NCI-H2171 (cell line): ENCODE measurements at places on chromosomes 12 and 14.

GRCh38 chr14:63478010-63478409 lies 65.2 kb downstream of the PPP2R5E start:
- no peak for DNase-seq

GRCh38 chr12:5096241-5096924 lies 52.7 kb downstream of the KCNA5 start:
- no peak for DNase-seq

DNA sequence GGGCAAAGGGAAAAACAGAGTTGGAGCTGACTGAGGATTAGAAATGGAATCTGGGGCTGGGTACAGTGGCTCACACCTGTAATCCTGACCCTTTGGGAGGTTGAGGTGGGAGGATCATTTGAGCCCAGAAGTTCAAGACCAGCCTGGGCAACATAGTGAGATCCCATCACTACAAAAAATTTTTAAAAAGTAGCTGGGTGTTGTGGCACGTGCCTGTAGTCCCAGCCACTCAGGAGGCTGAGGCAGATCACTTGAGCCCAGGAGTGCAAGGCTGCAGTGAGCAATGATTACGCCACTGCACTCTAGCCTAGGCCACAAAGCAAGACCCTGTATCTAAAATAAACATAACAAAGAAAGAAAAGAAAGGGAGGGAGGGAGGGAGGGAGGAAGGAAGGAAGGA lies 14.9 kb upstream of the DCP1B start:
- DNase-seq = no peak

DNA sequence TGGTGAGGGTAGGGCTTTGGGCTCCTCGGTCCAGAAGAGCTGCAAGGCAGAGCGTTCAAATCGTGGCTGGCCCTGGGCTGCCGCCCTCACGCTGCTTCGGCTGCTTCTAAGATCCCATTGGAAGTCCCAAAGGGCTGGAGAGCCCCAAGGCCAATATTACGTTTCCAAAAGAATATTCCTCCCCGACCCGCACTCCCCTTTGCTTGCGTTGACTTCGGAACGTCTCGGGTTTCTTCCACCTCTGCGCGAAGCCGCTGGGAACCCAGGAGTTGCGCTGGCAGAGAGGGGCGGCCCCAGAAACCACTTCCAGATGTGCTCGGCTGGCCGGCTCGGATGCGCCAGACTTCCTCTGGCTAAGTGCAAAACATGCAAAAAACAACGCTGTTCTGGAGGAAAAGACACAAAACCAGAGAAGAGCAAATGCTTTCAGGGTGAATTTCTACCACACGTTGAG lies at the start of gene GLT8D2:
TSS of gene GLT8D2 (minus strand) at position 285 of the 454 bp plus-strand sequence. CDS start 30,539 bp downstream, outside the sequence.
- DNase-seq = no peak

DNA sequence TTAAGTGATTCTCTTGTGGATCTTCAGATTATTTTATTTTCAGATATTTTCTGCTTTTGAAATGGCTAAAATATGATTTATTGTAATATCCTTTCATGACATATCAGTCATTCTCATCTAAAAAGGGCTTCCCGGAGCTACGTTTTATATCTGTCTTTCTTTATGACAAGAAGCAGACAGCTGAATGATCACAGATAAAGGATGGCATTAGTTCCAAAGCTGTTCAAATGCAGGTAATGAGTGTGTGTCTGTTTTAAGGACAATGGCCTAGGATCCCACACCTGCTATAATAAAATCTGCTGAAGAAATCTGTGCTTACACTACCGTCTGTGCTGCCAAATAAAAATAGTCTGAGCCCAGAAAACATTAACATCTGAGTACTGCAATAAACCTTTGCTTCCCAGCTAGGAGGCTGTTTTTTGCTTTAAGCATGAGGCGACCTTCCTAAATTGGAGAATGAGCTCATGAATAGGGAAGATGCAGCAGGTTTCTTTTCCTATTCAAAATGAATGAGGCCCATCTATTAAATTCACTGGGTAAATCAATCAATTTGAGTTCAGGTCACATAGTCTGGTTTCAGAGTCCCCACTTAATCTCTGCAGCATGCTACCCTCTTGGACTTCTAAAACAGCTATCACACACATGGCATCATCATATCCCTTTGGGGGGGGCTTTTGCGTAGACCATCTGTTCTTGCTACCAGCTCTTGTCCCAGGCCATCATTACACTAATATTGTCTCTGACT lies 498.5 kb downstream of the NELL2 start:
- DNase-seq = no peak

DNA sequence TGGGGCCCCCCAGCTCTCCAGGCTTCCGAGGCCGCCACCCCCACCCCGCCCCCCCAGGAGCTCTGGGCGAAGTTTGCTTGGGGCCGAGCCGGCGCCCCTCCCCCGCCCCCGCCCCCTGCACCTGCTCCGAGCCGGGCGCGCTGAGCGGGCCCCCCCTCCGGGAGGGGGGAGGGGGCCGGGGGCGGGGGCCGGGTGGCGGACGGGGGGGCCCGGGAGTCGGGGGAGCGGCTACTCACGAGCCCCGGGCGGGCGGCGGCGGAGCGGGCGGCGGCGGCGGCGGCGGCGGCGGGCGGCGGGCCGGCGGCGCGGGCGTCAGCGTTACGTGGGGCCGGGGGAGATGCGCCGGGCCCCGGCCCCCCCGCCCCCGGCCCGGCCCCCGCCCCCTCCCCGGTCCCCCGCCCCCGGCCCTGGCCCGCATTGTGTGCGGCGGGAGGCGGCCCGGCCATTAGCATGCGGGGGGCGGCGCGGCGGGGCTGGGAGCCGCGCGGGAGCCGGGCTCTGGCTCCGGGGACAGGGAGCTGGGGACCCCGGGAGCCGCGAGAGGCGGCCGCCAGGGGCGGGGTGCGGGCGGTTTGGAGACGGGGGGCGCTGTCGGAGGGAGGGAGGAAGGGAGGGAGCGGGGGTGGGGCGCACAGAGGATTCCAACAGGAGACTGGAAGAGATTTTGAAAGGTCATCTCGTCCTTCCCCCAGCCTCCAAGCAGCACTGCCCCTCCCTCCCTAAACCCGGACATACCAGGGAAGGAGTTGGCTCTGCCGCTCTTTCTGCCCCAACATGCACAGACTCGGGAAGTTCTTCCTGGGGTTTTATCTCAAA lies at the start of gene ZNF219:
TSS of gene ZNF219 (minus strand) at position 580 of the 816 bp plus-strand sequence. CDS start 5,064 bp downstream, outside the sequence.
- DNase-seq = peak; percentile 81

DNA sequence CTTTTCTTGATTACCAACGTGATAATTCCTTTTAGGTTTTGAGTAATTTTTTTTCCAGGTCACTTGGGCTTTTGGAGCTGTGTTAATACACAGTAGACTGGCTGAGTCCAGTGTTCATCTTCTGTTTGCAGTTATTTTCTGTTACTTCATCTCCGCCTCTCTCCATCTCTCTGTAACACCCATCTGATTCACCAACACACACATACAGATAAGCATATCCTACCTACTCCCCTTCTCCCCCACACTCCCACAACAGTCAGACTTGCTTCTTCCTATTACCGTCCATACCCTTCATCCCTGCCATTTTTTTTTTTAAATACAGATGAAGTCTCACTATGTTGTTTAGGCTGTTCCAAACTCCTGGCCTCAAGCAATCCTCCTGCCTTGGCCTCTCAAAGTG lies 72.7 kb upstream of the MANSC4 start:
- no peak for DNase-seq

GRCh38 chr12:11568155-11568761 lies 81.2 kb upstream of the ETV6 start:
- no peak for DNase-seq

DNA sequence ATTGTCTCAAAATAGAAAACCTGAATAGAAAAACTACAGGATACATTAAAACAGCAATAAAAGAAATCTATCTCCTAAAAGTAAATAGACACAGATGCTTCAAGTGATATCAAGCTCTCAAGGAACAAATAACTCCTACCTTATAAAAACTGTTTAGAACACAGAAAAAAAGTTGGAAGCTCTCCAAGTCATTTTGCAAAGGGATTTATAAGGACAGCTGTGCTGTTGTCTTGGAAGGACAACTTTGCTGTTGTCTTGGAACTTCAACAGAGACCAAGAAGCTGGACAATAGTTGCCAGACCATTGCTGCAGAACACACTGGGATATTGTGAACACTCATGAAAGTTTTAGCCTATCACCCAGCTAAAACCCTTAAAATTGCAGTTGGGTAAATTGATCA lies 780.7 kb downstream of the FLRT2 start:
- peak; percentile 65 for DNase-seq

GRCh38 chr12:64915242-64915641 lies 90.8 kb downstream of the TBC1D30 start:
- DNase-seq = no peak

DNA sequence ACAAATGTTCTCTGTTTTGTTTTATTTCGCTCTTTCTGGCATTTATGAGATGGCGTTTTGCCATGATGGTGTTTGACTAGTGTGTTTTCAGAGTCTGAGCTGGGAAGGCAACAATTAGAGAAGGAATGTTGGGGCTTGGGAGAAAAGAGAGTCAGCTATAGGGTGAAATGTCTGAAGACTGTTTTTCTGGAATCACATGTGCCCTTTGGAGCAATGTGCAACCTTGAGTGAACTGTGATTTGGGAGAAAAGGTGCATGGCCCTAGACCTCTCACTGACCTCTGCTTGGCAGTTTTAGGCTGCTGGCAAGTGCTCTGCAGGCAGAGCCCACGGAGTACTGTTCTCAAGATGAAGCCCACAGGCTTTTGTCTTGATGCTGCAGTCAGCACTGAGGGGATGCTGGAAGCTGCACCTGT lies 379.9 kb upstream of the PDE3A start:
- no peak for DNase-seq

- DNase-seq = no peak
Observed at GRCh38 chr14:77023001-77023996, 5.2 kb downstream of the IRF2BPL start.

- DNase-seq = no peak
Observed at GRCh38 chr14:94449930-94450329, 2.7 kb downstream of the SERPINA11 start.

- no peak for DNase-seq
Observed at GRCh38 chr14:31763041-31763440, 201.8 kb downstream of the NUBPL start.

GRCh38 chr14:68979722-68980451 lies 785 bp upstream of the ACTN1 start:
- DNase-seq = peak; percentile 37

DNA sequence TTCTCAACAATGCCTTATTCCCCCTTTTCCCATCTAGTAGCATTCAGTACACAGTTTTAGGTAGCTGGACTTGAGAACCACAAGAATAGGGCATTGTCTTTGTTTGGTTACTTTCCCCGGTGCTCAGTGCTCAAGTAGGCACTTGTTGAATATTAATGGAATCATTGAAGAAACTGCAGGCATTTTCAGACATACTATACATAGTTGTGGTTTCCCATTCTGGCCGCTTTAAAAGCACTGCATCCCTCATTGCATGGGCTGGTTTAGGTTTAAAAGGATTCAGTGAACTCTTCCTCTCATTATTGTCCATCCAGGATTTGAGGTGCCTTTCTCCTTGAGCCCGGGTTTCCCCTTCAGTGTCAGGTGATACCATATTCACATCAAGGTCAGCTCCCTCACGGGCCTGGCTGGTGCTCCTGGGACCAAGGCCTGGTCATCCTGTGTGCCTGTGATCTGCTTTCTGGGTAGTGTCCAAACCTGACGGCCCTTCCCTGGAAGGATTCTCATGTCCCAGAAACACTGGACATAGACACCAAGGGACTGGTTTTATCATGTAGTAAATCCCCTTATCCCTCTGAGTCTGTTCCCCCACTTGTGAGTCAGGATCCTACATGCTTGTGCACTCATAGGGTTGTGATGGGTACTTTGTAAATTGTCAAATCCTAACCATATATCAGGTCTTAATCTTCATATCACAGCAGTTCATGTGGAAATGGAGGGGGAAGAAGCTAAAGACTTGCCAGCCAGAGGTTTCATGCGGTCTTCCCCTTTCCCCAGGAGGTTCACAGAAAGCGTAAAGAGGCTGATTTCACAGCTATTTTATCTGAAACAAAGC lies 7.4 kb downstream of the TCP11L2 start:
- DNase-seq = no peak

DNA sequence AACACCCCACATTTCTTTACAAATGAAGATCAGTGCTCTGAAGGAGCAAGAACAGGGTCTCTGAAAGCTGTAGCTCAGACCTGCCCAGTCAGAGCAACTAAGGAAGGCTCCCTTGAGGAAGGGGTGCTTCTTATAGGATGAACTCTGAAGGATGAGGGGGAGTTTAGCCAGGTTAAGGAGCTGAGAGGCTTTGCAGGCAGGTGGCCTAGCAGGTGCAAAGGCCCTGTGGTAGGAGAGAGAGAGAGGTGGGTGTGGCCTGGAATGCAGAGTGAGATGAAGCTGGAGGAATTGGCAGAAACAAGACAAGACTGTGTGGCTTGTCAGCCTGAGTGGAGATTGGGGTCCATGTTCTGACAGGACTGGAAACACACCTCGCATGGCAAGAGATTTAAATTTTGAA lies 20.5 kb upstream of the FAM222A start:
- no peak for DNase-seq

GRCh38 chr12:131912518-131913274 lies 16.4 kb upstream of the PUS1 start:
- DNase-seq = no peak

DNA sequence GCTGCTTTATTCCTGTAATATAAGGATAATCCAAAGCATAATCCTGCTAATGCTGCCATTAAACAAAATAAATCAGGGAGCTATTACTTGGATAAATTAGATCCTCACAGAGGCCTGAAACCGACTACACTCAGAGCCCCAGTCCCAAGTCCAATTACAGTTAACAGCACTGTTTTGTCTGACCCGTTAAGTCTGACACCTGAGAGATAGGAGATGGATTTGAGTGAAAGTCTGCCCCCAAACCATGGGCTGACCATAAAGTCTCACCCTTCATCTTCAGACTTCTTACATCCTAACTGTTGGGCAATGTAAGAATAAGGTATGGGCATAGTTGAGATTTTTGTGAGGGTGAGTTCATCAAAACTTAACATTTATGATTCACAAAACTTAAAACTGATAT lies 181.7 kb downstream of the PLCZ1 start:
- DNase-seq = no peak

- DNase-seq = no peak
Observed at GRCh38 chr12:18428416-18428815, 167.1 kb downstream of the PIK3C2G start.

- DNase-seq = no peak
Observed at GRCh38 chr14:36066636-36067035, 109.9 kb downstream of the PTCSC3 start.

GRCh38 chr14:80117876-80118275 lies 93.4 kb downstream of the DIO2 start:
- peak; percentile 34 for DNase-seq

DNA sequence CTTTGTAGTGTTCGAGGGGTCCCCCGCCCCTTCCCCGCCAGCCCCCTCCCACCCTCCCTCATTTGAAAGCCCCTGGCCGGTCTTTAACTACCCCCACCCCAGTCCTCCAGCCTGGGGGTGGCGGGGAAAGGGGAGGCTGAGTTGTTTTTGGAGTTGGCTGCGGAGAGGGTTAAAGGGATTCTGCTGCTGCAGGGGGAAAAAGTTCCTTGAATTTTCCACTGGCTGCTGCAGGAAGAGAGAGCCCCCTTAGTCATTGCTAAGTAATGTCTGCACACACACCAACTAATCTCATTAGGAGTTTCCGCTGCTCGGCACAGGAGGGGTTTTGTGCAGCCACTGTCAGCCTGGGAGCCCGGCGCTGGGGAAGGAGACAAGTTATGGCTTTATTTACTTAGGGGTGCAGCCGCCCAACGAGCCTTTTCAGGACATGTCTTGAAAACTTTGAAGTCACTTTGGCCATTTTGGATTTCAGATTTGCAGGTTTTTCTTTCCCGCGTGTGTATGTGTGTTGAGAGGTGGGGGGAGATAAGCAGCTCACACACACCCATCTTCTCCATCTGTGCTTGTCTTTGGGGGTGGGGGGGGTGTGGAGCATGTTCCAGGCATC lies 1.8 kb downstream of the ELK3 start:
- no peak for DNase-seq

GRCh38 chr14:104582662-104583061 lies 3.1 kb downstream of the C14orf180 start:
- no peak for DNase-seq
